ENCODE measurements at places on chromosomes 2 and 18. TPM values are rescaled to one million over a fixed set of nuclear protein-coding genes. Genes with fewer than 3 reads are reported as not detected.

- DNase-seq = peak; percentile 86
Measured at GRCh38 chr2:33242845-33243244, 233.6 kb upstream of the RASGRP3 start.

DNA sequence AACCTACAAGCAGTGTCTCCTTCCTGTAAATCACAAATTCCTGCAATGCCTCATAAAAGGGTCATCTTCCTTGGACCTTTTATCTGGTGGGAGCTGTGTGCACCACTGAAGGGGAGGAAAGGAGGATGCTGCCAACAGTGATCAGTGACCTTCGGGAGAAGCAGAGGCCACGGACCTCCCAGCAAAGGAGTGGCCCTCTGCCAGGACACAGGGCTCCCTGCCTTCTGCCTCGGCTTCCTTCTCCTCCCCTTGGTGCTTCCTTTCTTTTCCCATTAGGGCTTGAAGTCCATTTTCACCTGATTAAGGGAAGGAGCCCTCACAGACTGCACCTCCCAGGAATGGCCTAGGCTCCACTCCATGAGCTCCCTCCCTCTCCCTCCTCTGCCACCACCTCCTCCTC lies 85.3 kb upstream of the ITGA6 start:
- DNase-seq = no peak

DNA sequence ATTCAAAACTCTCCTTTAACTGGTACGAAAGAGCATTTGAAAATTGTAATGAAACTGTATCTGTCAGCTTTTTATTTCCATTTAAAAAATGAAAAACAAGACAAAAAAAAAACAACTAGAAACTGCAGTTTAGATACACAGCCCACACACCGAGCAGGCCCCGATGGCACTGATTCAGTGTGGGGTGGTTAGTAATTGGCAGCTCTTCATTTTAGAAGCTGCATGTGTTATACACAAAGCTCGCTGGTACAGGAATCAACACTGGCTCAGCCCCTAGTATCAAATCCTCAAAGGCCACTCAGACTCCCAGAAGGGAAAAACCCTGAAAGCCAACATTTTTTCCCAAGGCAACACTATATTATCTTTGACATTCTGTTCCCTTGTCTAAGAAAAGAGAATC lies 30.5 kb upstream of the RMDN2 start:
- no peak for DNase-seq

DNA sequence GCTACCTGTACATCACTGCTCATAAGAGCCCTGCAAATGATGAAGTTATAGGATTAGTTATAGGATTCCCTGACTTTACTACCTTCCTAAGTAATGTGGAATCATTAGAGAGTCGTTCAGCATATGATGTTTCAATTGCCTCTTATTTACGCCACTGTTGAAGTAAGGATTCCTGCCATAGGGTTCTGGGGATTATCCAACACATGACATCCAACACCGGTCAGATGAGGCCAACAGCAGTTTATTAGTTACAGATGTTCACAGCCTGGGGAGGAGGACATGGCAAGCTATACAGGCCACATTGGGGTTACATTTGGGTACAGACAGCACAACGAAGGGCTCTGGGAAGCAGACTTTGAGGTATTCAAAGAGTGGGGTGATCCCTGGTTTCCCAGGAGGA lies 134.1 kb upstream of the MC4R start:
- no peak for DNase-seq

Gene RNF144A
- total RNA-seq = 0.13 TPM

Gene PLGLB1
- 0.26 TPM for total RNA-seq

Gene FNDC4
- total RNA-seq = 8.1 TPM
